IMR-90 (cell line): ENCODE measurements at places on chromosomes 12 and 14. TPM values are rescaled to one million over a fixed set of nuclear protein-coding genes. Genes with fewer than 3 reads are reported as not detected.

GLRX5 gene
- 32.4 and 59.2 TPM in 2 replicates for total RNA-seq

DNA sequence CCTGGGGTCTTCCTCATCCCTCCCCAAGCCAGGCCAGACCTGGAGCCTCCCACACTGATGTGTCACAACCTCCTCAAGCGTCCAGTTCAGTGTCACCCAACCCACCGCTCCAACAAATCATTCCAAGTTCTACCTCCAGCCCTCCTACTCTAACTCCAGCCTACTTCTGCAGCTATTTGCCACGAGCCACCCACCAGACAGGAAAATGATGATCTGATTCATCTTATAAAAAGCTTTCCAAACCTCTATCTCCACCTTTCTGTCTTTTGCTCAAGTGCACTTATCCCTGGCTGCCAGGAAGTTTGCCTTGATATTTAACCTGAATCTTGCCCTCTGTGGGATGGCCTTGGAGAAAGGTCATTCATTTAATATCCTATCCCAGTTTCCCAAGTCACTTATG lies 30.2 kb downstream of the SMUG1 start:
- no peak for DNase-seq

DNA sequence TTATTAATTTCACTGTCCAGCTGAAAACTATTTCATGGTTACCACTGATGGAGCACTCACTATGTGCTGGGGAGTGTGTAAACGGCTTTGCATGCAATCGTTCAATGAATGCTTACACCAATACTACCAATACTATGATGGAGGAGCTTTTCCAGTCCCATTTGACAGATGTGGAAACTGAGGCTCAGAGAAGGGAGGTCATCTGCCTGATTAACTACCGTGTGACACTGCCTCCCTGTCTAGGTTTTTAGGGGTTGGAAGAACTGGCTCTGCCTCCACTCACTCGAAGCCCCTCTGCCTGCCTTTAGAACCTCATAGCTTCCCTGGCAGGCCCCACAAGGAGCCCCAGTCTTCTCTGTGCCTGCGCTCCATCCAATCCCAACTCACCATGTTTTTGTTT lies 11.9 kb downstream of the MSI1 start:
- DNase-seq, result no peak

TSPAN8 gene
- not detected in 2 replicates for total RNA-seq

GPR84 gene
- total RNA-seq, result not detected in 2 replicates

DNM1L gene
- 70.1 and 102 TPM in 2 replicates for total RNA-seq

DNA sequence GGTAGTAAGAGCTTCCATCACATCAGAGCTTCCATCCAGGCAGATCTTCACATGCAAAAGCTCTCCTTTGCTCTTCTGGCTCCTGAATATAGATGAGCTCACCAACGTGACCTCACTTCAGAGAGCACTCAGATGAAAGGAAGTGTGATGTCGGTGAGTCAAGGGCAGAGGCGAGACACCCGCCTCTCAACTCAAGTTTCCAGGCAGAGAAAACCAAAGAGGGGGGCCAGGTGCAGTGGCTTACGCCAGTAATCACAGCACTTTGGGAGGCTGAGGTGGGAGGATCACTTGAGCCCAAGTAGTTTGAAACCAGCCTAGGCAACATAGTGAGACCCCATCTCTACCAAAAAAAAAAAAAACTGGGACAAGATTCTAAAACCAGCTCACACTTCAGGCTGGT lies 126.9 kb downstream of the DUSP6 start:
- DNase-seq, result peak; percentile 78

GRCh38 chr14:77593501-77593961 lies 22.9 kb downstream of the SPTLC2 start:
- DNase-seq, result peak; percentile 60

DNA sequence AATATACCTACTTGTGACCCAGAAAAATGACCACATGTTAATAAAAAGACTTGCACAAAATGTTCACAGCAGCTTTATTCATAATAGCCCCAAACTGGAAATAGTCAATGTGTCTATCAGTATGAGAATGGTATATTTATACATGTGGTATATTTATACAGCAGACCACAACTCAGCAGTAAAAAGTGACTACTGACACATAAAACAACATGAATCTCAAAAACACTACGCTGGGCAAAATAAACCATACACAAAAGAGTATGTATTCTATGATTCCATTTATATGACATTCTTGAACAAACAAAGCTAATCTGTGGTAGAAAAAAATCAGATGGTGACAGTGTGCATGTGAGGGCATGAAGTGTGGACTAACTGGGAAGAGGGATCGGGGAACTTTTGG lies 35.1 kb downstream of the ARF6 start:
- DNase-seq, result peak; percentile 36

DNA sequence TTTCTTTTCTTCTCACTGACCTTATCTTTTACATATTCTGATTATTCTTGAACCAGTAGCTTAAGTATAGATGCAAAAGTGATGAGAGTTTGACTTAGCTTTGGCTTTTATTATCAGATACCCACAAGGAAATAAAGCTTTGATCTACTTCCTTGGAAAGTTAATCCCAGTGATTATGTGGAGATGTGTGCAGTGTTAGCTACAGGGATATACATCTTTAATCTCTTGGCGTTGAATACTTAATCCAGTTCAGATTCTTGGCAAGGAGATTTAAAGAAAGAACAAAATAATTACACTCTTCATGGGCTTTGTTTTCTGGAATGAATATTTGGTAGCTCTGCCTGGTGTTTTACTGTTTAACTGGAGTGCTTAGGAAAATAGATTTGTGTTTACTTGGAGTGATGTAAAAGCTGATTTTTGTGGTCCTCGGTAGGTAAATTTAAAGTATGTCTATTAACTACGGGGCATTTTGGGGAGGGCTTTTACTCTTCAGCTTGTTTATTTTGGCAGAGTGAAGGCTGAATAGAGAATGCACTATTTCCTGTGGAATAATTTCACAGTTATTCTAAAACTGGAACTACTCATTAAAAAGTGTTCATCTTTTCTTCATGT lies 150.1 kb upstream of the LRIG3 start:
- DNase-seq, result no peak

FOXN4 gene
- not detected in 2 replicates for total RNA-seq
